Liver (tissue), 10 donors: ENCODE measurements at places on chromosomes 5 and 9. TPM values are rescaled to one million over a fixed set of nuclear protein-coding genes. Genes with fewer than 3 reads are reported as not detected.

- DNase-seq, result no peak
- H3K4me3 ChIP-seq, result no peak overlapping the region
Observed at GRCh38 chr9:92058723-92059444, 56.3 kb downstream of the SPTLC1 start.

GRCh38 chr9:85599540-85600105 is 142.1 kb downstream of the AGTPBP1 start:
- no peaks in the 10 kb centered on the region for H3K4me1 ChIP-seq
- H3K36me3 ChIP-seq, result no peaks in the 10 kb centered on the region
- DNase-seq, result no peak
- H3K27me3 ChIP-seq, result no peaks in the 10 kb centered on the region

- no peak overlapping the region for H3K4me3 ChIP-seq
- no peaks in the 10 kb centered on the region for H3K27me3 ChIP-seq
- H3K27ac ChIP-seq, result no peak overlapping the region
- H3K36me3 ChIP-seq, result no peaks in the 10 kb centered on the region
- no peaks in the 10 kb centered on the region for H3K4me1 ChIP-seq
Observed at GRCh38 chr5:147413266-147413665, 96.6 kb downstream of the DPYSL3 start.

DNA sequence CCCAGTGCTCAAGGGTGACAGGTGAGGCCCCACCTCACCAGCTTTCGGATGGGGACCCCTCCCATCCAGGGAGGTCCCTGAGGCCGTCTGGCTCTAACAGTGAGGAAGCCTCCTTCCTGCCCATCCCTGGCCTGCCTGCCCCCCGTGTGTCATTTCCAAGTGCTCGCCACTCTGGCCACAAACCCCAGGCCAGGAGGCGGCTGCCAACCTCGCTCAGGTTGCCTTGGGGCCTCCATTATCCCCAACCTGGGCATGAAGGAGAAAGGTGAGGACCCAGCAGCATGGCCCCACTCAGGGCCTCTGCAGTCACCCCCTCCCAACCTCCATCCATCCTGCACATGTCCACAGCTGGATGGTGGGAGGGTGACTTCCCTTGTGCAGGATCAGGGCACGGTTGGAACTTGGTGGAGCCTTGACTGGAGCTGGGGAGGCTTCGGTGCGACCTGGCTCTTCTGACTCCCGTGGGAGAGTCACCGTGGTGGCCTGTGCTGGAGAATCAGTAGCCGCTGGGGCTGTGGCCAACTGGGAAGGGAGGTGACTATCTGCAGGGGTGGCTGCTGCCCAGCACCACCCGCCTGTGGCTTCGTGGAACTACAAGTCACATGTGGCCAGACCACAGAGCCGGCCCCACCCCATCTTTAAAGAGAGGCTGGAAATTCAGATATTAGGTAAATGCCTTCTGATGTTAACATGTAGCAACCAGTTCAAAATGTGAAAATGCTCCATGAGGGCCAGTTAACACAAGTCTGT is 37.5 kb upstream of the GFPT2 start:
- no peak overlapping the region for H3K27ac ChIP-seq
- H3K27me3 ChIP-seq, result no peaks in the 10 kb centered on the region
- H3K4me1 ChIP-seq, result no peaks in the 10 kb centered on the region
- no peak overlapping the region for H3K4me3 ChIP-seq

DNA sequence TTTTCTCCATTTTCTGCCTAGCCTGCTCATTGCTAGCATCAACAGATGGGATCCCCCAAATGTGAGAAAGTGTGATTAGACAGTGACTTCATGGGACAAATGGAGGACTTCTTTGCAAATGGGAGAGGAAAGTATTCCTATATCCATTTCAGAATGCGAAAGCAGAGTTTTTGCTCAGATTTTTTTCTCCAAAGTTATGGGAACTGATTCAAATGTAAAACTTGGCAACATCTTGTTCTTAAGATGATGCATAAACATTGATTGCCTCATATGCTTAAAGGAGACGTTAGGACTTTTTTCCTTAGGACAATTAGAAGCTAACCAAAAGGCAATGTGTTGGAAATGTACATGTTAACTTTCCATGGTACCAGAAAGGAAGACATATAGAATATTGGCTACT is 704.3 kb upstream of the ZNF608 start:
- H3K4me1 ChIP-seq, result no peaks in the 10 kb centered on the region
- H3K4me3 ChIP-seq, result no peak overlapping the region
- no peak for DNase-seq
- no peaks in the 10 kb centered on the region for H3K36me3 ChIP-seq

DNA sequence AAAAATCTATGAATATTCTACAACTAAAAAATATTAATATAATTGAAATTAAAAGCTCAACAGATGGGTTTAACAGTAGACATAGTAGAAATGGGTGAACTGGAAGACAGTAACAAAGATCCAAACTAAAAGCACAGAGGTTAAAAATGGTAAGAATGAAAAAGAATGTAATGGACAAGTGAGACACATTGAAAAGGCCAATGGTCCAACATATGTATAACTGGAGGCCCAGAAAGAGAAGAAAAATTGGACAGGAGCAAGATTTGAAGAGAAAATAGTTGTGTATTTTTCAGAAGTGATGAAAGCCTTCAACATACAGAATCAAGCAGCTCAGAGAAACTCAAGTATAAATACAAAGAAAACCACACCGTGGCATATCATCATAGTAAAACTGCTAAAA is 58.6 kb downstream of the PCDHGC5 start:
- H3K4me1 ChIP-seq, result no peaks in the 10 kb centered on the region
- no peaks in the 10 kb centered on the region for H3K27me3 ChIP-seq
- no peak overlapping the region for H3K27ac ChIP-seq
- no peak overlapping the region for H3K4me3 ChIP-seq
- DNase-seq, result no peak

GRCh38 chr5:73387601-73388305 is 60.8 kb downstream of the FOXD1 start:
- no peaks in the 10 kb centered on the region for H3K4me1 ChIP-seq
- DNase-seq, result no peak
- no peaks in the 10 kb centered on the region for H3K36me3 ChIP-seq
- peaks cover under 1% of the 10 kb centered on the region for H3K27me3 ChIP-seq

Gene GABRA1
- total RNA-seq, result not detected
